NB4 (cell line): ENCODE measurements at places on chromosomes 1 and 21.

DNA sequence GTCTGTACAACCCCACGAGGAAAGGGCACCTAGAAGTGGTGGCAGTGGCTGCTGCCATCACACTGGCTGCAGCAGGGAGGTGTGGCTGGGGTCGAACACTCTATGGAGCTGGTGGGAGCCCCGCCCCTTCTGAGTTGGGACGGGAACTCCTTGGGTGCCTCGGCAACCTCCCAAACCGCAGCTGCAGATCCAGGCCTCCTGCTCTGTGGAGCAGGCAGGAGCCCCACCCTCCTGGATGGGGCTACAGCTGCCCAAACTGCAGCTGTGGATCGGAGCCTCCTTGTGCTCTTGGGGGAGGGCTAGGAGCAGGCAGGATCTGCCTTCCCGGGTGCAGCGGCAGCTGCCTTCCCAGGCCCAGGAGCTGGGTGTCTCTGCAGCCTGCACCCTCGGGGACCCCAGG, 38.9 kb upstream of the TARDBP start:
- DNase-seq, result no peak

DNA sequence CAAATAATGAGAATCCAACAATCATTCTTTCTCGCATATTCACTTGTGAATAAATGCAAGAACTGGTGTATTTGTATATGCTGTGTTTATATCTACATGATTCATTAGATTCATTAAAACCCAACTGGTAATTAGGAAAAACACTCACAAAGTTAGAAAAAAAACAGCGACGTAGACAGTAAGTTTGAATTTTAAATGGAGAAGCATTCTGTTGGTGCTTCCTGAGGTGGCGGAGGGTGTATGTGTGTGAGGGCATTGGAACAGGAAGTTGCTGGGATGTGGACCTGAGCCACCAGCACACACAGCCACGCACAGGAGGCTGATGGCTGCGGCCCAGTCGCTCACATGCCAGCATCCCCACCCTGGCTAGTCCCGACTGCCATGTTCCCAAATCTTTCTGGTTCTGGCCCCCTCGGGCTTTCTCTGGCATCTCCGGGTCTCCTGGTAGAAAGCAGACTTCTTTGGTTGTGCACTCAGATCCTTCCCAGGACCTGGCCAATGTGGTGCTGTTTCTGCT, 121.6 kb upstream of the IRF2BP2 start:
- no peak for DNase-seq

GRCh38 chr1:41319807-41320711, 41.2 kb upstream of the FOXO6 start:
- no peak for DNase-seq

DNA sequence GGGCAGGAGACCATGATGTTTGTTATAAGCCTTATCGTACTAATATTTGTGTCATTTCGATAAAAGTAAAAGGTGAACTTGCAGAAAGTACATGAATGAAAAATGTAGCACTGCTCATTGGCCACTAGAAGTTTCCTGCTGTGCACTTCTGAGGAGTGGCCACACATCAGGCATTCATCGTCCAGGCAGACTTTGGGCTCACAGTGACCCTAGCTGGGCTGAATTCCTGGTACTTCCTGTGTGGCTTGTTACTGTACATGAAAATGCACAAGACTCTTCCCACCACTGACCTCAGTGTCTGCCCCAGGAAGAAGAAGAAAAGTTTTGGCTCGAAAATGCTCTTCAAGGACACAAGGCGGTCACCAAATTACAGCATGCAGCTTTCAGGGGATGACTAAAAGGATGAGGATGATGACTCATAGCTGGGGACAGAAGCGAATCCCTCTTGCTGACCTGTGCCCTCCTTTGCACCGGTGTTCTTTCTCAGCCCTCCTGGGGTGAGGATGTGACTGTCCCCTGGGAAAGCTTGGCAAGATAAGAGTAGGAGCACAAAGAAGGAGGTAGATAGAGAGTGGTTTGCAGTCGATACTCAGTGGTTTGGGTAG, 252.4 kb upstream of the KAZN start:
- DNase-seq, result no peak

DNA sequence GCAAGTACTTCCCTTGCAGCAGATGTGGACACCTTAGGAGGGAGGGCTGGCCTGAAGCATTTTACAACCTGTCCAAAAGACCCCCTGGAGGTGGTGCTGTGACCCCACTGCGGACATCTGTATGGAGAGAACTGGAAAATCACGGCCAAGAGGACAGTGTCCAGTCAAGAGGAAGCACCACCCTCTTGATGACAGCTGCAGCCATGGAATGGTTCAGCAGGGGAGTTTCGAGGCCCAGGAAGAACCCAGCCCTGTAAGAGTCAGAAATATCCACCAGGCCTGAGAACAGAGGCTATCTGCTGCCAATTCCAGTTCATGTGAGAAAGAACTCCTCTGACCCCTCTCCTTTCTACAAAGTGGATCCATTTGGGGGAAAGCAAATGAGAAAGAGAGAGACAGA, 126.8 kb downstream of the PLXNA2 start:
- no peak for DNase-seq

DNA sequence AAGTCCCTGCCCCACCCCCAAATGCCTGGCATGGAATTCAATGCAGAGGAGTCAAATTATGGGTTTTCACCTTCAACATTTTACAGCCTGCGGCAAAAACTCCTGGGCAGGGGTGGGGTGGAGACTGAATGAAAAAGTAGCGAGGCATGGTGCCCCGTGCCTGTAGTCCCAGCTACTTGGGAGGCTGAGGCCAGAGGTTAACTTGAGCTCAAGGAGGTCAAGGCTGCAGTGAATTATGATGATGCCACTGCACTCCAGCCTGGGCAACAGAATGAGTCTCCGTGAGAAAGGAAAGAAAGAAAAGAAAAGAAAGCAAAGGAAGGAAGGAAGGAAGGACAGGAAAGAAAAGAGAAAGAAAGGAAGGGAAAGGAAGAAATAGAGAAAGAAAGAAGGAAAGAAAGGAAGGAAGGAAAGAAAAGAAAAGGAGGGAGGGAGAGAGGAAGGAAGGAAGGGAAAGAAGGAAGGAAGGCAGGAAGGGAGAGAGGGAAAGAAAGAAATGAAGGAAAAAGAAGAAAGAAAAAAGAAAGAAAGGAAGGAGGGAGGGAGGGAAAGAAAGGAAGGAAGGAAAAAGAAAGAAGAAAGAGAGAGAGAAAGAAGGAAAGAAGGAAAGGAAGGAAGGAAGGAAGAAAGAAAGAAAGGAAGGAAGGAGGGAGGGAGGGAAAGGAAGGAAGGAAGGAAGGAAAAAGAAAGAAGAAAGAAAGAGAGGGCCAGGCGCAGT, 11.1 kb downstream of the LEMD1 start:
- no peak for DNase-seq

GRCh38 chr1:17919525-17920439, 164.6 kb downstream of the ACTL8 start:
- peak; percentile 56 for DNase-seq

GRCh38 chr1:11516961-11517635, 38.1 kb downstream of the DISP3 start:
- DNase-seq, result no peak

- DNase-seq, result no peak
Observed at GRCh38 chr1:29444782-29445729, 208.7 kb downstream of the PTPRU start.

DNA sequence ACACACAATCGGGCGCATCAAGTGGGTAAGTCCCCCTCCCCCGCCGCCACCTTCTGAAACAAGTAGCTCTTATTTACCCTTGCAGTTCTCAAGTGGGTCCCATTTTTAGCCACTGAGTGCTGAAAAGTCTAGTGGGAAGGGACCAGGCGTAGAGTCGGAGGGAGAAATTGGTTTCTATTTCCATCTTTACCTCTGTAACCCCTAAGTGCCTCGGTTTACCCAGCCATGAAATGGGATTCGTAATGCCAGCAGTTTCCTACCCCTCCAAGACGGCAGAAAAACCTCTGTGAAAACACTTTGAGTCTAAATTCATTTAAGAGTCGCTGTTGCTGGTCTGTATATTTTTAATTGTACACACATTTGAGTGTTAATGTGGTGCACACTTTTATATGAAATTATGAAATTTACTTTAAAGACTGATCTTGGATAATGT, 928 bp downstream of the TLCD4 start:
- DNase-seq, result peak; percentile 7

DNA sequence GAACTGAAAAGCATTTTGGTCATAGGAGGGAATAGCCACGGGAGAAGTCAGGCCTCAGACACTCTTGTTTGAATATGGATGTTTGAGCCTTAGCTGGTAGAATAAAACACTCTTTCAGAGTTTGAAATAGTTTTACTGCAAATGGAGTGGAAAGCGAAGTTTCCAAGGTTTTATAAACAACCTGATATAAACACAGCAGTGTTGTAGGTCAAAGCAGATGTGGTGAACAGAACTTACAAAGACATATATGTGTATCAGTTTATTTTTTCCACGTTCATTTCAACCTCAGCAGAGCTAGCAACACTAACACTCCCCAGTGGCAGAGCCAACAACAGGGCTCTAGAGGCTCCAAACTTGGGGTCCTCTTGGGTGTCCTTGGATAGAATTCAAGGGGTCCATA, 89.9 kb downstream of the WLS start:
- DNase-seq, result no peak

DNA sequence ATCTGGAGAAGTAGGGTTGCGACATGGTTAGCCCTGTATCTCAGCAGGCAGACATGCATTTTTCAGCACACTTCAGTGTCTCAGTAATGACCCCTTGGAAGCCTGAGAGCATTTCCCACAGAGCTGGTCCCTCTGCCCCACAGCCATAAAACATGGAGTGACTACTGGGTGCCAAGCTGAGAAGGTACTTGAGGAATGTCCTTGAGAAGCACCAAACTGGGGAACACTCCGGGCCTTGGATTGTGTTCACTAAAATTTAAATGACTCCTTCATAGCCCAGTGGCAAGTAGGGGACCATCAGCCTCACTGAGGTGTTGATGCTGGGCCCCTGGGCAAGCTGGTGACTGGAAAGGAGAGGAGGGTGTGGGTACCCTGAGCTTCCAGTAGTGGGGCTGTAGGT, 54.7 kb downstream of the KCNJ6 start:
- no peak for DNase-seq

GRCh38 chr1:110060662-110061060, 9.8 kb downstream of the ALX3 start:
- DNase-seq, result no peak

DNA sequence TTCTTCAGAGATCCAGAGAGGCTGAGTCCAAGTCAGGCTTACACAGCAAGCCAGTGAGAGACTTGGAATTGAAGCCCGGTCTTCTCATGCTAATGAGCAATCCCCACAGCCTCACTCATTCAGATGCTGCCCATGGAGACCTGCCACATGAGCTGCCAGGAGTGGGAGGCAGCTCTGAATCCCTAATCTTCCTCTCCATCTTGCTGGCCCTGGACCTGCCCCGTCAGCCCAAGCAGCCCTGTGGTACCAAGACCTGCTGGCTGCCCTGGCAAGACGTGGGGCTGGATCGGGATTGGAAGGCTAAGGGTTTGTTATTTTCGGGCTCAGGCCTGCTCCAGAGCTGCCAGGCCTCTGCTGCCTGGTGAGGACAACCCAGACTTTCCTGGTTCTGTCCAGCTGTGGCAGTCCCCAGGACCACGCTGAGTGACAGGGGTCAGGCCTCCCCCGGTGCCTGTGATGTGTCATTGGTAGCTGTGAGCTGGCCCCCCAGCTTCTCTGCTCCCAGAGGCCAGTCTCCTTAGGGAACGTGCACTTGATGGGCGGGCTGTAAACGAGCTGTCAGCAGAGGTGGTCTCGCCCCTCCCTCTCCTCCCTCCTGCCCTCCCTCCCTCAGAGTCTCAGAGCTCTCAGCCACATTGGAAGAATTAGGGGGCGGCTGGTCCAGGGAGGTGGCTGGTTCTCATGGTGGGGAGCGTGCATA, 135.0 kb downstream of the FOXD2 start:
- no peak for DNase-seq

DNA sequence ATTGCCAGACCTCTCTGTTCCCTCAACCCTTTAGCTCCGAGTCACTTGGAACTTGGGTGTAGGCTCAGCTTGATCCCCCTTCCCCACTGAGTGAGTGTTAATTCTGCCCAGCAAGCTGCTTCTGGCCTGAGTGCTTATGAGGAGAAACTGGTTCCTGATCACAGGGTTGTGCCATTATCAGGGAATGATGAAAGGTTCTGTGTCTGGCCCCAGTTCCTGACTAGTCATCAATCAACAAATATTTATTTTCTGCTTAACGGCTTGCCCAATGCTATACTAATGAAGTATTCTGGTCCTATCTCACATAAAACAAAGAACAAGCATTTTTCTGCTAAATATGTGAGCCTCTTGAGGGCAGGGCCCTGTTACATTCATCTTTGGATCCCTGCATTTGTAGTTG, 20.8 kb downstream of the CC2D1B start:
- no peak for DNase-seq

GRCh38 chr1:160251011-160251410, 11.3 kb downstream of the DCAF8 start:
- no peak for DNase-seq

DNA sequence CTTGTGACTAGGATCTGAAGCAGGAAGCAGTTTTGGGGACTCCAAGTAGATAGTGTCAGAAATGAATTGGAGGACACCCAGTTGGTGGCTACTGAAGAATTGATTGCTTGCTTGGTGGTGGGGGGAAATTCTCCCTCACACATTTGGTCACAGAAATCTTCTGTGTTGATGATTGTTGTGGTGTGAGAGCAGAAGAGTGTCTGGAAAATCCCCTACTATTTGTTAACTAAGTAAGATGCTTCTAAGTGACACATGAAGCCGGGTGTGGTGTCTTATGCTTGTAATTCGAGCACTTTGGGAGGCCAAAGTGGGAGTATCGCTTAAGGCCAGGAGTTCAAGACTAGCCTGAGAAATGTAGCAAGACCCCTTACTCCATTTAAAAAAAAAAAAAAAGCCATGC, 22.5 kb upstream of the IPP start:
- DNase-seq, result no peak

DNA sequence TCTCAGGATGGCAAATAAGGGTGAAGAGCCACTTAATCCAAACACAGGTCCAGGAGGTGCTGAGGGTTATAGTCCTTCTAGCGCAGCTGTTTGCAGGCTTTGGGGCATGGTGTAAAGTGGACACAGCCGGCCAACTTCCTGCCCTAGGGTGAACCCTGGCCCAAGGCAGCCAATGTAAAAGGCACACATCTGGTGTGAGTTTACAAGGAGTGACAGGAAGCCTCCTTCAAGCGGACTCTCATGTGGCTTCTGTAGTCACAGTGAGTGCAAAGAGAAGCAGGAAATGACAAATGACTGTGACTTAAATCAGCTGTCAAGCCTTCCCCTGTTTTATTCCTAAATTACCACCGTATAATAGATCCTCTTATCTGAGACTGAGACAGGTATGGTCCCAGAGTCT, 213.0 kb downstream of the CRB1 start:
- DNase-seq, result peak; percentile 30

- no peak for DNase-seq
Observed at GRCh38 chr1:117656202-117656641, 50.4 kb downstream of the TENT5C start.

DNA sequence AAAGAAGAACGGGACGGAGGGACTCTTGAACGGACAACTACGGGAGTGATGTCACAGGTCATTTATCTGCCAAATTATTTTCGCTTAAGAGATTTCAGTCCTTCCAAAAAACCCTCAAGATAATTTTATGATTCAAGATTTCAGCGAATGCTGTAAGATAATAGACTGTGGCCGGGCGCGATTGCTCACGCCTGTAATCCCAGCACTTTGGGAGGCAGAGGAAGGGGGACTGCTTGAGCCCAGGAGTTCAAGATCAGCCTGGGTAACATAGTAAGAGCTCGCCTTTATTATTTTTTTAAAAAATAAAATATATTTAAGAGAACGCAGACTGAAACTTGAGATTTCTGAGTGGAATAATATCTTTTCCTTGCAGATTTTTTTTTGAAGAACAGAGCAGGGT, 609 bp downstream of the RWDD2B start:
- peak; percentile 19 for DNase-seq
